ENCODE measurements at places on chromosomes 4 and X.

GRCh38 chrX:82163701-82164100 lies 961.8 kb downstream of the SH3BGRL start:
- no peak for DNase-seq

DNA sequence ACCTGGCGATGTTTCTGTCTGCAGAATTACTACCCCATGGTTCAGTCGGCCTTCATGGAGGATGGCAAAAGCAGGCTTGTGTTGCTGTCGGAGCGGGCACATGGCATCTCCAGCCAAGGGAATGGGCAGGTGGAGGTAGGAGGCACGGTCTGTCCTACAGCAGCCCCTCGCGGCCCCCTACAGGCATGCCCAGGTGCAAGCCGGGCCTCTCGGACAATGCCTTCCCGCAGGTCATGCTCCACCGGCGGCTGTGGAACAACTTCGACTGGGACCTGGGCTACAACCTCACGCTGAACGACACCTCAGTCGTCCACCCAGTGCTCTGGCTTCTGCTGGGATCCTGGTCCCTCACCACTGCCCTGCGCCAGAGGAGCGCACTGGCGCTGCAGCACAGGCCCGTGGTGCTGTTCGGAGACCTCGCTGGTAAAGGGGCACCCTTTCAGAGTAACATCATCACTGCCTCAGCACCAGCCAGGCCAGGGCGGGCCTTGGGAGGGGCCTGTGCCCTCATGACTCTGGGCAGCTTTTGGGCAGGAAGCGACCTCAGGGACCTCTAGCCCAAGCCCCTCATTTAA lies 29.5 kb upstream of the MRFAP1 start:
- no peak for DNase-seq

GRCh38 chr4:9898596-9899305 lies 117.3 kb downstream of the DRD5 start:
- no peak for DNase-seq

GRCh38 chr4:139645458-139645857 lies 20.2 kb upstream of the MGST2 start:
- no peak for DNase-seq

Data from stimulated activated CD4-positive, alpha-beta T cell treated with anti-CD3 and anti-CD28 coated beads, Interleukin-4, amount 100 ng/mL, for 48 hours (primary cell).